ENCODE measurements at places on chromosomes 5 and 9. TPM values are rescaled to one million over a fixed set of nuclear protein-coding genes. Genes with fewer than 3 reads are reported as not detected.

Gene SLC35A4
- 16.8 TPM for total RNA-seq

Gene MXD3
- total RNA-seq, result 0.23 TPM

Gene DRD1
- total RNA-seq, result 0.70 TPM

Gene TMEFF1
- 5.0 TPM for total RNA-seq

Gene WDR41
- total RNA-seq, result 69.5 TPM

Gene LCN1
- total RNA-seq, result not detected

Gene OTP
- total RNA-seq, result not detected

Gene ERAP2
- 30.7 TPM for total RNA-seq

Gene PTTG1
- 139 TPM for total RNA-seq

Gene GABBR2
- total RNA-seq, result not detected

Gene CTNND2
- not detected for total RNA-seq

Gene ELAVL2
- total RNA-seq, result under 0.01 TPM

Gene MEF2C
- total RNA-seq, result 27.2 TPM

Gene SLC45A2
- not detected for total RNA-seq

Gene CBY3
- total RNA-seq, result not detected

Gene SPINK4
- not detected for total RNA-seq

Gene LVRN
- 1.5 TPM for total RNA-seq

Gene PRLR
- total RNA-seq, result 0.08 TPM

Gene PCDHB9
- total RNA-seq, result 0.30 TPM

Gene IL13
- not detected for total RNA-seq

Gene CARTPT
- not detected for total RNA-seq

Gene NPDC1
- 9.5 TPM for total RNA-seq

Gene FOXD4
- 0.23 TPM for total RNA-seq

Gene LCN2
- total RNA-seq, result not detected

Gene PGM5
- 44.2 TPM for total RNA-seq

Gene CCNB1
- 10.5 TPM for total RNA-seq

Gene SPARC
- total RNA-seq, result 1,374 TPM

Gene QRFP
- total RNA-seq, result not detected

Gene CDH10
- 0.70 TPM for total RNA-seq
